CD4-positive, alpha-beta T cell treated with Interleukin-4 for 1 hour (primary cell): ENCODE measurements at places on chromosomes 13 and 19.

DNA sequence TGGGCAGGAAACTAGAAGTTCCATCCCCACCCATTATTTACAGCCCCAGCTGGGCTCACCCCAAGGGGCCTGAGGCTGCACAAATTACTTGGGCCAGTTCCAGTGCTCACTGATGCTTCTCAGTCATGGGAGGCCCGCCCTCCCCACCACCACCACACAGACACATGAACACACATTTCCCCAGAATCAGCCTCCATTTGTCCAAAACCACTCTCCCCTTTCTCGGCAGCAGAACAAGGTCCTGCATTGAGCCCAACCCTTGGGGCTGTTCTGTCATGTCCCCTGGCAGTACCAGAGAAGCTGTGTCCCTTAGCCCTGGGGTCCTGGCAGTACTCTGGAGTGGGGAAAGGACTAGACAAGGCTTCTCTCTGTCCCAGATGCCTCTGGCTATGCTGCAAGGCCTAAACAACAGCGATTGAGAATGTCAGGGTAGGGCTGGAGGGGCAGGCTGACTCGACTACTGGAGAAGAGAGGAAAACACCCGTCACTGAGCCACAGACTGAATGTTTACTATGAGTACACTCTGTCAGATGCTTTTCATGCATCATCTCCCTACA is 21.8 kb downstream of the SAMD4B start:
- peak; percentile 35 for DNase-seq

- no peak for DNase-seq
Measured at GRCh38 chr13:110298505-110299282, 8.3 kb downstream of the COL4A1 start.

GRCh38 chr13:43407023-43407581 is 379.7 kb downstream of the ENOX1 start:
- DNase-seq, result no peak

DNA sequence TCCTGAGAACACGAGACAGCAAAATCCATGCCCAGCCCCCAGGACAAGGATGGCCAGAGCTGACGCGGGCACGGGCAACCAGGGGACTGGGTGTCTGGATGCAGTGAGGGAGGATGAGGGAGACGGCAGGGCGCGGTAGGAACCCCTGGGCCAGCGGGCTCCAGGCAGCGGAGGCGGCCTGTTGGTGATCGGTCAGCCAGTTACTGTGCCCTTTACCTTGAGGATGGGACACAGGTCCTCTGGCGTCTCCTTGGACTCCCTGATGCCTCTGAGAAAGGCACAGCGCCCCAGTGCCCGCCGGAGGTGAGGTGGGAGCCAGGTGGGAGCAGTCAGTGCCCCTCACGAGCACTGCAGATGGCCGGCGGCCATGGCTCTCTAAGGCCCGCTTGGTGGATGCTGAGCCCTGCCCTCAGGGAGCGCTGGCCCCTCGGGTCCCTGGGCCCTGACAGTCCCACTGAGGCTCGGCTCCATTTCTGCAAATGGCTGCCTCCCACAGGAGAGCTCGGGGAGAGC is 31.2 kb downstream of the C13orf46 start:
- no peak for DNase-seq

GRCh38 chr19:30689474-30689873 is 317.3 kb downstream of the ZNF536 start:
- no peak for DNase-seq

GRCh38 chr13:20375871-20376270 is 143.8 kb upstream of the GJB6 start:
- DNase-seq, result no peak

DNA sequence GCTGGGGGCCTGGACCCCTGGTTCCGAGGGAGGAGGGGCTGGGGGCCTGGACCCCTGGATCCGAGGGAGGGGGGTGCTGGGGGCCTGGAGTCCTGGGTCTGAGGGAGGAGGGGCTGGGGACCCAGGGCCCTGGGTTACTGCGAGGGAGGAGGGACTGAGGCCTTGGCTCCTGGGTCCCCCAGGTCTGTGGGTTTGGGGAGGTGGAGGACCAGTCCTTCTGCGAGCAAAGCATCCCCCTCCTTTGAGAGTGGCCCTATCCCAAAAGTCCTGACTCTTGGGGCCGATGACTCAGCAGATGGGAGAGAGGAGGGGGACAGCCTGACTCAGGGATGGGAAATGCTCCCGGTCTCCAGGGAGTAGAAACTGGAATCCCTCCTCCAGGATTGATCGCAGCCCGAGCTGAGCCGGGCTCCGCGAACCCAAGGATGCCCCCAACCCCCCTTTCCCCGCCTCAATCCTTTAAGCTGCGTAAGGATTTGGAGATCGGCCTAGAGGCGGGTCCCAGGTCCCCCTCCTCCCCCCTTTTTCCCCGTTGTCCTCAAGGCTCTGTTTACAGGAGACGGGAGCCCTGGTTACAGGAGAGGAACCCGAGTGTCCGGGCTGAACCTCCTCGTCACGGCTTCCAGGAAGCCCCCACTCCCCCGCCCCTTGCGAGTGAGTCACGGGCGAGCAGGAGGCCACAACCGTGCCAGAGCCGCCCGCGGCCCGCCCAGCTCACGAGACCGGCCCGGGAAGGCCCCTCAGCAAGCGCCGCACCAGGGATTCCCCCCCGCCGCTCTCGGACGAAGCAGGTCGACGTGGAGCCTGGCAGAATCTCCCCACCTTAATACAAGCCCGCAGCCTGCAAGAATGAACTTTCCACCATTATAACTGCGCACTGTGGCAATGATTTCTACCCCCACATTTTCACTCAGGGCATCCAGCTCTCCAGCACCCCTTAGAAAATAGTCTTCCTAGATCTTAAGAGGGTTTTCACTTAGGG is 3.0 kb upstream of the ZFP36 start:
- DNase-seq, result peak; percentile 99

DNA sequence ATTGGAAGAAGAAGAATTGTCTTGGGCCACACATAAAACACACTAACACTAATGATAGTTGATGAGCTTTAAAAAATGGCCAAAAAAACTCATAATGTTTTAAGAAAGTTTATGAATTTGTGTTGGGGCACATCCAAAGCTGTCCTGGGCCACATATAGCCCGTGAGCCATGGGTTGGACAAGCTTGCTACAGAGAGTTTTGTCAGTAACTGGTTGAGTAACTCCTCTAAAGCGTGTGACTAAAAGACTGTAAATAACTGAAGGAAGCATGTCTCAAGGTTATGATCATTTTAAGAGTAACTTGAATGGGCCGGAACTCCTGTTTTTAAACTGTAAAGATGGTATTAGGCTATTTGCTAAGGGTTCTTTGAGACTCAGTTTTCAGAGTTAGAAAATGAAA is 118.0 kb downstream of the KL start:
- DNase-seq, result no peak

- DNase-seq, result no peak
Measured at GRCh38 chr13:71474936-71475335, 392.1 kb downstream of the DACH1 start.

DNA sequence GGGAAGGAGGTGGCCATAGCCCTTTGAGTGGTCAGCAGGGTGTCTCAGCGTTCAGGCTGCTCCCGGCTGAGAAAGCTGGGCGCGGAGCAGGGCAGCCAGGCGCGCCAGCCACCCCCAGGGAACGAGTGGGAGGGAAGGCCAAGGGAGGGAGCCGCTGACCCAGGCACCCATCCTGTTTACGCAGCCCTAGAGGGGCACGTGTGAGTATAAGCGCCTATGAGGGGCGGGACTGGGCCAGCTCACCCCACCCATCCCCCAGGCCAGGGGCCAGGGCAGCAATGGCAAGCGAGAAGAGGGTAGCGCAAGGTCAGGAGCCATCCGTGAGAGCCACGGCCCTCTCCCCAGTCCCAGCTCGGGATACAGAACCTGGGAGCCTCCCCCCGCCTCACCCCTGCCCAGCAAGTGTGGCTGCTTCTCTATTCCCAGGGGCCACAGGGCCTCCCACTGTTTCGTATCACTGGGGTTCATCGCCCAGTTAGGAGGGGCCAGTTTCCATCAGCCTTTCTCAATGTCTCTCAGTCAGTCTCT is 897 bp upstream of the DMKN start:
- DNase-seq, result no peak

DNA sequence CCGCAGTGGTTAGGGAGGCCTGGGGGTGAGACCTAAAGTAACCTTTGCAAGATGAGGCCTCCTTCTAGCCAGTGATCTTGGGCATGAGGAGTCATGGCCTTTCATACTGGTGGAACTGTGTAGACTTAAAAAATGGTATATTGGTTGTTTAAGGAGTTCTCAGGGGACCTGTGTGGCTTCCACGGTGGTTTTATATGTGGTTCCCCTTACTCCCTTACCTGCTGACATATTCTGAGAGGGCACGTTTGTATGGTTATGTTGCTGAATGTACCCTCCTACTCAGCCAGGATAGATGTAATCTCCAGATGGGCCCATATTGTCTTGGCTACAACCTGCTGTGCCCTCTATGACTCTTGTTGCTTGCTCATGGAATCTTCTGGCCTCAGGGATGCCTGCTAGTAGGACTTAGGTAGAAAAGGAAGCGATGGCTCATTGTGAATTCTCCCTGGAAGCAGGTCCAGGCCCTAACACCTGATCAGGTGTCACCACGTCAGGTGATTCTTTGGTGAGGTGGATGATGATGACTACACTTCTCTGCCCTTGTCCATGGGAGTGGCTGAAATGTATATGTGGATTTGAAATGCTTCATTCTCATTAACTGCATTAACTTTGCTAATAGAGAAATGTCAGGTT is 1.8 kb downstream of the ZNF460 start:
- peak; percentile 15 for DNase-seq

GRCh38 chr13:36096461-36097416 is 34.4 kb downstream of the DCLK1 start:
- no peak for DNase-seq

DNA sequence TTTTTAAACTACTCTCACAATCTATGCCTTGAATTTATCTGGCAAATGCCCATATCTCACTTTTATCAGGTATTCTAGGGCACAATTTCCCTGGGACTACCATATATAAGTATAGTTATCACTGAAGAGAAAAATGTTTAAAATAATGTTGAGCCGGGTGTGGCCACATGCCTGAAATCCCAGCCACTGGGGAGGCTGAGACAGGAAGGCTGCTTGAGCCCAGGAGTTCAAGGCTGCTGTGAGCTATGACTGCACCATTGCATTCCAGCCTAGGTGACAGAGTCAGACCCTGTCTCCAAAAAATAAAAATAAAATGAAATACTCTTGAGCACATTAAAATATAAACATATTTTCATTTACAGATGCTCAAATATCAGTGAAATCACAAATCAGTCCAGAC is 4.1 kb downstream of the KATNAL1 start:
- no peak for DNase-seq

DNA sequence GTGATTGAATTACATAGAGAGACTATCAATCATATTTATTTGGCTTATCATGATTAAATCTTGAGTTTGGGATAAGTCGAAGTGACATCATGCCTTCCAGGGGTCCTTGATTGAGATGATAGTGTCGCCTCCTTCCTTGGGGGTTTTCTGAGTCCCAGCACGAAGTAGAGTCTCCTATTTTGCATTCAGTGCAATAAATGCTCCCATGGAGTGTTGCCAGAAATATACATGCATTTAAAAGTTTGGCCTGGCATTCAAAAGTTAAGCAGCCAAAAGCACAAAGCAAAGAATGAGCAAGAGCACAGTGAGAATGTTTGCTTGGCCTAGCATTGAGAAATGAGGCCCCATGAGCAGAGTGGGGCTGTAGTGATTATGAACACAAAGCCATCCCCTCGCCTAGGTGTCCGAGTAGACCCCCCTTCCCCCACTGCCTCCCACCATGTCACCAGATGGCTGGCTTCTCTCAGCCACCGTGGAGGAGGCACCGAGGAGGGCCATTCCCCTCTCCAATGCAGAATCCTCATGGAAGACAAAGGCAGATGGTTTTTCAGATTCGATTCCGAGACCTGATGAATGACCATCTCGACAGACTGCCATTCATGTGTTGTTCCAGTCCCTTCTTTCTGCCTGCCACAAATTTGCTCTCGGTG is 58.8 kb upstream of the UBL3 start:
- DNase-seq, result no peak

GRCh38 chr19:15276620-15277215 is 44.5 kb upstream of the EPHX3 start:
- no peak for DNase-seq

GRCh38 chr13:65808061-65808460 is 1422.1 kb downstream of the PCDH9 start:
- no peak for DNase-seq

DNA sequence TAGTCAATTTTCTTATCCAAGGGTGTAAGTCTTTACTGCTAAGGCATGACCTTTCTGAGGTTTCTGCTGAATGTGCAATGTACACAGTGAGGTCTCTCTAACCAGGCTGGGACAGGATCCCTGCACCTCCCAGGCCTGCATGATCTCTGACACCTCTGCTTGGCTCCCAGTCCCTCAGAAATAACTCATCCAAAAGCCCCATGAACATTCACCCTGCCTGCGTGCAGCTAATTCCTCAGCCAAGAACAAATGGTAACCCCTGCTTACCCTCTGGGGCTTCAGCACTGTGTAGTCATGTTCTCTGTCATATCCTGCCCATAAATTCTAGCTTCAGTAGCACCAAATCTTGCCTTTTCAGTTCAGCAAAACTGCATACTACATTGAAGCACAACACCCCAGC is 1146.3 kb upstream of the MIR17HG start:
- DNase-seq, result no peak

- no peak for DNase-seq
Measured at GRCh38 chr13:29859971-29860370, 9.6 kb upstream of the UBL3 start.

DNA sequence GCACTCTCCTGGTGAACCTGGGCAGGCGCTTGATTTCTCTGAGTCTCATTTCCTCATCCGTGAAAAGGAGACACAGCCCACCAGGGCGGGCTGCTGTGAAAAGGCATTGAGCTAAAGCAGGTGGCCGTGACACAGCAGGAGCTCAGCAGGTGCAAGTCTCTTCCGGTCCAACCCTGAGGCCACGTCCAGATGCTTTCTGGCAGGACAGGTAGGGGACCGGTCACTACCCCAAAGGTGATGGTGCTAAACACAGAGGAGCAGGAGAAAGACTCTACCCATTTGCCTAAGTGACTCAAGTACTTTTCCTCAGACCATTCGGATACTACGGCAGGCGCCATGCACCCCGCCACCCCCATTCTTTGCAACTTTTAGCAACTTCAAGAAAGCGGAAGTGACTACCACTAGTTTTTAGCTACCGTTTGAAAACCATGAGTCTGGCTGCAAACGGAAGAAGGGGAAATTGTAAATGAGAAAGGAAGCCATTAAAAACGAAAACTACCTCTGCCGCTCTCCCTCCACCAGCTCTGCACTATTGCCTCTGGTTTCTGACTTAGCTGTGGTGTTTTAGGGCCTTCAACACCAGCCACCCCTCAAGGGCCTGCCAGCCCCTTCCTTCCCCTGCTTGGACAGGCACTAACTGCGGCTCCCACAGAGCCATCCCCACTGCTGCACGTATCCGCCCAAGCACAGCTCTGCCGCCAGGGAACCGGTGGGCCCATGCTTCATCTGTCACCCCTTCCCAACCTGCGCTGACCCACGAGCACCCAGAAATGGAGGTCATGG is 4.8 kb downstream of the PPP6R1 start:
- DNase-seq, result peak; percentile 72
